ENCODE measurements at places on chromosomes 3 and 15. TPM values are rescaled to one million over a fixed set of nuclear protein-coding genes. Genes with fewer than 3 reads are reported as not detected.

DNA sequence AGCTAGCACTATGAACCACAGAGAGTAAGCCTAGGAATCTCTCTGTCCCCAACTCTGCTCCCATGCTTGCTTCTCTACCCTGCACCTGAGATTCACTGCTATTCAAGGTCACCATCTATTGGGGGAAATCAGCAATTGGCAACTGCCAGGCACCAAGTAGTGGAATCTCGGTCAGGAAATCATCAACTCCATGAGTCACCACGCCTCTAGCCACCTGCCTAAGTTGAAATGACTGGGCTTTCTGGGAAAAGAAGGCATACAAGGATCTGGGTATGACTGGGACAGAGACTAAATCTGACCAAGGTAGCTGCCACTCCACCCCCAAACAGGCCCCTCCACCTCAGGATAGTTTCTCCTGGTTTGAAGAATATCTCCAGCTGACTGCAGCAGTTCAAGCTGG is 464.1 kb upstream of the CBLB start:
- DNase-seq = no peak

- peak; percentile 25 for DNase-seq
Observed at GRCh38 chr3:186277268-186277909, 84.6 kb downstream of the DGKG start.

DNA sequence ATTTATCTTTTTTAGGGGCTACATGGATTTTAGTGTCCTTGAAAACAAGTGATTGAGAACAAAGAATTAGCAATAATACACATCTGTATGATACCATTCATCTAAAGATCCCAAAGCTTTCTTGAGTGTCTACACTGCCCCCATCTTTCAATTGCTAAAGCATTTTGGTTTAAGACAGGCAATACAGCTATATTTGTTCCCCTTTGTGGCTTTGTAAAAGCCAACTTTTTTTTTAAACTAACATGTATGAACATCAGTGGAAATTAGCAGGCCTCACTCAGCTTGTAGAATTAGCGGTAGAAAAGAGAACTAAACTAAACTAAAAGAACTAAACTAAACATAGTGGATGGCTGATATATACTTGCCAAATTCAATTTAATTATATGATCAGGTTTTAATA is 449.6 kb downstream of the MECOM start:
- DNase-seq = no peak

CATSPER2 gene
- total RNA-seq = 1.4 TPM
